ENCODE measurements at places on chromosomes 11 and 22.

- DNase-seq, result no peak
Observed at GRCh38 chr22:29478326-29479276, 1.4 kb upstream of the NEFH start.

DNA sequence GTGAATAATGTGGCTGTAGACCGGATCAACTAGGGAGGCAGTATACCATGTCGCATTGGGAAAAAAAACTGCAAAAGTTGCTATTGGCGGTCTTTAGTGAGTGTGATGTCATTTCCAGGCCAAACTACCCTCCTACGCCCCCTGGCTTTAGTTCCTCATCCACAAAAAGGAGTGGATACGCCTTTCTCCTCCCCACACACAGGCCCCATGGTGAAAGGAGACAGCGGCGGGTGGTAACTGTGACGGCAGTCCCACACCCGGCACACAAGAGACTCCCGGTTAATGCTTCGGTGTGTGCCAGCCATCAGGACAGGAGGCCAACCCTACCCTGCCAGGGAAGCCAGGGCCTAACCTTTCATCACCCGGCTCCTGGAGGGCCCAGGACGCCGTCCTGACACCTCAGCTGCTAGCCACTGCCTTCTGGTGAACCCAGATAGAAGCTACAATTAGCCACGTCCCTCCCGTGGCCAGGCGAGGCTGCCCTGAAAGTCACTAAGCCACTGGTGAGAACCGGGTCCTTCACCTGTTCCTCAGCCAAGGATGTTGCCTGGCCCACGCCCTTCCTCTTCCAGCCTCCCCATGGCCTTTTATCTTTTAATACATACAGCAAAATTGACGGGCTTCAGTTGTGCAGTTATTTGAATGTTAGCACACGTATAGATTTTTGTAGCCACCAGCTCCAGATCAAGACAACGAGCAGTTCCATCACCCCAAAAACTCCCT lies 10.8 kb downstream of the TP53I11 start:
- no peak for DNase-seq

GRCh38 chr11:67639438-67639859 lies at the start of gene TBX10:
Gene TBX10 (minus strand): TSS chr11:67639763. CDS start chr11:67639472, 291 bp downstream.
- no peak for DNase-seq

GRCh38 chr11:128269466-128269865 lies 317.9 kb downstream of the ETS1 start:
- no peak for DNase-seq

Measured in GM04503 (cell line).